ENCODE measurements at places on chromosomes 3 and 15.

GRCh38 chr15:96716075-96716474 is 385.6 kb downstream of the NR2F2 start:
- no peak for DNase-seq

DNA sequence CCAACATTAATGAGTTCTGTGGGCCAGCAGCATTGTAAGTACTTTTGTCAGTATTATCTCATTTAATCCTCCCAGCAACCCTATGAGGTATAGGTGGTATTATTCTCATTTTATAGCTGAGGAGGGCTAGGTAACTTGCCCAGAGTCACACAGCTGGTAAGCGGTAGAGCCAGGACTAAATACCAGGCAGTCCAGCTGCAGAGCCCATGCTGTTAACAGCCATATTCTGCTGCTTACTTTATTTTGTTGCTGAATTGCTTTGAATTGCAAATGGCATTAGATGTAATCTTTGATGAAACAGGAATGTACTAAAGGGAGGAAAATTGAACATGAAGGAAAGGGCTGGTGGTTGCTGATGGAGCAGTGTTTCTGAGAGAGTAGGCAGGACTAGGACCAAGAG is 19.6 kb downstream of the OXNAD1 start:
- no peak for DNase-seq

GRCh38 chr15:70339571-70340493 is 242.1 kb upstream of the TLE3 start:
- DNase-seq, result peak; percentile 34

DNA sequence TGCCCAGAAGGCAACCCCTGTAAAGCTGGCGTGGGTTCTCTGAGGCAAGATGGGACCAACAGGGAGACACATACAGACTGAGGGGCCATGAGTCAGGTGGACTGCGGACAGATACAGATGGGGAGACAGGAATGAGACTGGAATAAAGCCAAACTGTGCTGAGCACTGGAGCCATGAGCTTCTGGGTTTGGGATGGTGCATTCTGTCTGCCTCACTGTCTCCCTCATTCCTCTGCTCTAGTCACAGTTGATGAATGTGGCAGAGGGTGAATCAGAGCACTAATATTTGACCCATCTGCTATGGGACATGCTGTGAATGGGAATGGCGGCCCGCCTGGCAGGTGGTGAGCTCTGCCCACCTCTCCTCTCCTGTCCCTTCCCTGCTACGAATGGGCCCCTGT is 262.9 kb downstream of the EPHB1 start:
- no peak for DNase-seq

DNA sequence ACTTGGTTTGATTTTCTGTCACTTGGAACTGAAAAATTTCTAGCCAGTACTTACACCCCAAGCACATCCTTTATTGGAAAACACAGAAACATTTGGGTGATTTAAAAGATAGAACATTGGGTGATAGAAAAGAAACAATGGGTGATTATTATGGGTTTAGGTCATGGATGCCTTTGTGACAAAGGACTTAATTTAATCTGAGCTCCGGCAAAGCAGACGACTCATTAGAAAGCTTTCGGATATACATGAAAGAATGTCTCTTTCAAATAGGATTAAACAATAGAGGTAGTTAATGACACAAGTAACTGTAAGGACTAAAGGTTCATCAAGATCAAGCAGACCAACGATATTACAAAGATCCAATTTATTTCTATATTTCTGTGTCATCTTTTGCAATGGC is 37.3 kb upstream of the CNTN4 start:
- no peak for DNase-seq

- no peak for DNase-seq
These were observed 106.1 kb downstream of the ROBO2 start for GRCh38 chr3:77146004-77146403.

DNA sequence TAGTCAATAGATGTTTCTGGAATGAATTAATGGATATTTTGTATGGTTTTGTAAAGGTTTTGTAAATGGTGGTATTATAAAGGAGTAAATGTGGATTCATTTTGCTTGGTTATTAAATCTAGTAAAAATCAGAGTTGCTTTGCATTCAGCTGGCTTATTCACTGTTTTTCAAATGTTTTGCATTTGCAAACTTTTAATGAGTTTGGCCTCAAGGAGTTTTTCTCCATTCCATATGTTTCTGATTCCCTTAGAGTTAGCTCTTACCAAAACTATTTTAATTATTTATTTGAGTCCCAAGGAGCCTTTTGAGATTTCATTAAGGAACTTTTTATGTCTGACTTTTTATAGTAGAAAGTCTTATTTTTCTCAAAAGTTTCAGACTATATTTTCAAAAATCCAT is 992.2 kb downstream of the DIPK2A start:
- DNase-seq, result no peak

DNA sequence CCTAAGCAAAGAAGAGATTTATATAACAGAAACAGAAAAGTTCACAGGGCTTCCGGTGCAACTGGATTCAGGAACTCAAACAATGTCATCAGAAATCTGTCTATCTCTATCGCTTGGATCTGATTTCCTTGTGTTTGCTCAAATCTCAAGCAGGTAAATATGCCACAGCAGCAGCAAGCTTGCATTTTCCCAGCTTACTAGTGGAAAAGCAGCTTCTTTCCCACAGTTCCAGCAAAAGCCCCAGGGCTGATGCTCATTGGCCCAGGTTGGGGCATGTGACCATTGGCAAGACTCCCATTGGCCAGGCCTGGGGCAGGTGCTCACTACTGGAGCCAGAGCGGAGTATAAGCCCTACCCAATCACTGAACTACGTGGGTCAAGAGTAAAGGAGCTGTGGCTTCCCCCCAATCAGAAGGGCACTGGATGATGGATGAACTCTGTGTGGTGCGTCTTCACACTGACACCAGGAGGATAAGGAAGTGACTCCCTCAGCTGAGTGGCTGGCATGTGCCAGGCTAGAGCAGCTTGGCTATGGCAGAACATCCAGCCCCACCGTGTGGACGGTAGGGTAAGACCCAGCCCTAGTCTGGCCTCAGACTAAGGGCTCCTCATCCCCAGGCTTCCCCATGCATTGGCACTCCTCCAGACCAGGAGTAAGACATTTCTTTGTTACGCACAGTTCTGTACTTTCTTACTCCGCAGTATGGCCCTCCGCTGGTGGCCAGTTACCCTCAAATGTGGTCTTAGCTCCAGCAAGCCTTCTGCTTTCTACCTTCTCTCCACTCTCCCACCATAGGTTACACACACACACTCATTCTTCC is 13.1 kb upstream of the VIPR1 start:
- DNase-seq, result no peak

DNA sequence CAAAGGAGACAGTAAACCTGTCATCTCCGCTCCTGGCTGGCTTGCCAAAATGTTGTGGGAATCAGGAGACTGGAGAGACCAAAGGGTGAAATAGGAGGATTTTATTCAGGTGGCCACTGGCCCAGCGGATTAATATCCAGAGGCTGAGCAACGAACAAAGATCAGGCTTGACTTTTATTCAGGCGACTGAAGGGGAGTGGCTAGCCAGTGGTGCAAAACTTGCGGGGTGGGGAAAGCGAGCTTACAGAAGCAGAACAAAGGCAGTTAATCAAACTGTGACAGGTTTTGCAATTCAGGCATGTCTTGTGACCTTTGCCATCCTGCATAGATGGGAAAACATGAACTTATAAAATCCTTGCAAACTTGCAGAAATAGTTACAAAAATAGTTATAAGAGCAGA is 19.8 kb upstream of the ACAD9 start:
- DNase-seq, result no peak

DNA sequence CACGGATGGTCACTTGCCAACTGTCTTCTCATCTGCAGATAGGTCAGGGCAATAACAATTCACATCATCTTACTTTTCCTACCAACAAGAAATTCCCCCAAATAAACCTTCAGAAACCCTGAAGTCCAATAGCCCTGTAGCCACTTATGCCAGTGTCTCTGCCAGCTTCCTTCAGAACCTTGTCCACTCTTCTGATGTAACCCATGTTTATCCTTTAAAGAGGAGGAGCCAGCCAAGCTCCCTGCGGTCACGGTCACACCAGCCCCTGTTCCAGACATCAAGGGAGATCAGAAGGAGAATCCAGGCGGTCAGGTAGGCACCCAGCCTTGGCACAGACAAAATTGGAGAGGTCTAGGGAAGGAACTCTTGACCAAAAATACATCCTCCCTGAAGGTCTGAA is 23.7 kb downstream of the SLC24A1 start:
- no peak for DNase-seq

DNA sequence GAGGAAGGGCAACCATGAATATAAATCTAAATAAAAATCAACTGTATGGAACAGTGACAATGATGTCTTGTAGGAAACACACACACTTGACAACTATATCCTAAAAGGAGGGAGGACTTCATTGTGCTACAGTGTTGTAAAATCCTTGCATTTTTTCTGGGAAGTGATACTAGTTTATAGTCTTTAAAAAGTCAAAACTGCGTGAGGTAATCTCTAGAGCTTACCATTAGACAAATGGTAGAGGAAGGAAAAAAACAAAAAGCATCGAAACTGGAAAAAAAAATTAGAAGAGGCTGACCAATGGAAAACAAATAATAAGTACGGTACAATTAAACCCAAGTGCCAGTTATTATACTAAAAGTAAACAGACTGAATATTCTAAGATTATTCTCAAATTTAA is 38.7 kb downstream of the CHSY1 start:
- DNase-seq, result no peak

DNA sequence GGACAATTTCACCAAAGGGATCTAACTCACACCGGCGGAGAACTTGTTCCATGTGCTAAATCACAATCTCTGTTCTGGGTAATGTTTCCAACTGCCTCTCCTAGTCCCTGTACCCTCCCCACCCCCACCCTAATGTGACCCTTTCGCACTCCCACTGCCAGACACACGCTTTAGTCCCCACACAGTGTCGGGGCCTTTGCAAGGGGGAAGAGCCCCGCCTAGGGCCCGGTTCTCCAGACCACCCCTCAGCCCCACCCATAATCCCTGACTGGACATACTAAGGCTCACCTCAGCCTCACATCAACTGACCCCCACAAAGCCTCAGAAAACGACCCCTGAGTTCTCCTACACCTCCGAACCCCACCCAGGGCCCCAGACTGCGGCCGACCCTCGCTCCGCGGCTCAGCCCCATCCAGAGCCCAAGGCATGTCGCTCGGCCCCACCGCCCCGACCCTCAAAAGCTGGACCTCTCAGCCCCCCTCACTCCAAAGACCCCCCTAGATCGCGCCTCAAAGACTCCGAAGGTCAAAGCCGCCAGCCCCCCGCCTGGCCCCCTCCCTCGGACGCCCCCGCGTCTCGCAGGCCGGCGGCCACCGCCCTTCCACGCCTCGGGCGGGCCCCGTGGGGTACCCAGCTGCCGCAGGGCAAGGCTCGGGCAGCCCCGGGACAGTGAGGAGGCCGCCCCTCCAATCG is 72.0 kb upstream of the MAP4 start:
- no peak for DNase-seq

GRCh38 chr3:180048103-180048502 is 11.4 kb upstream of the PEX5L start:
- no peak for DNase-seq

DNA sequence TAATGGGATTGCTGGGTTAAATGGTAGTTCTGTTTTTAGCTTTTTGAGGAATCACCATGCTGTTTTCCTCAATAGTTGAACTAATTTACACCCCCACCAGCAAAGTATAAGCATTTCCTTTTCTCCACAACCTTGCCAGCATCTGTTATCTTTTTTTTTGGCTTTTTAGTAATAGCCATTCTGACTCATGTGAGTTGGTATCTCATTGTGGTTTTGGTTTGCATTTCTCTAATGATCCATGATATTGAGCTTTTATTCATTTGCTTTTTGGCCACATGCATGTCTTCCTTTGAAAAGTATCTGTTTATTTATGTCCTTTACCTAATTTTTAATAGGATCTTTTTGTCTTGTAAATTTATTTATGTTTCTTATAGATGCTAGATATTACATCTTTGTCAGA is 288.2 kb downstream of the EPHA6 start:
- DNase-seq, result no peak

Measured in GM04503 (cell line).